ENCODE measurements at places on chromosomes 3 and 15.
A peak's percentile ranks its signal among the peaks of the same experiment; 100 is the strongest.

GRCh38 chr3:58544541-58544940 is 7.6 kb upstream of the ACOX2 start:
- DNase-seq: no peak

DNA sequence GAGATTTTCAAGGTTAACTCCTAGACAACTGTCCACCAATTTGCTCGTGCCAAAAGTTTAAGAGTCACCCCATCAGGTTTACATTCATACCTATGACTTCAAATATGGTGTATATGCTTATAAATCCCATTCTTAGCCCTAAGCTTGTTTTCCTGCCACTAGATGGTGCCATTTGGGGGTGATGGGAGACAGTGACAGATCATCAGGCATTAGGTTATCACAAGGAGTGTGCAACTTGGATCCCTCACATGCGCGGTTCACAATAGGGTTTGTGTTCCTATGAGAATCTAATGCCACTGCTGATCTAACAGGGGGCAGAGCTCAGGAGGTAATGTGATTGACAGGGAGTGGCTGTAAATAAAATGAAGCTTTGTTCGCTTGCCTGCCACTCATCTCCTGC is 182.7 kb downstream of the CNTN6 start:
- DNase-seq: peak; percentile 1

DNA sequence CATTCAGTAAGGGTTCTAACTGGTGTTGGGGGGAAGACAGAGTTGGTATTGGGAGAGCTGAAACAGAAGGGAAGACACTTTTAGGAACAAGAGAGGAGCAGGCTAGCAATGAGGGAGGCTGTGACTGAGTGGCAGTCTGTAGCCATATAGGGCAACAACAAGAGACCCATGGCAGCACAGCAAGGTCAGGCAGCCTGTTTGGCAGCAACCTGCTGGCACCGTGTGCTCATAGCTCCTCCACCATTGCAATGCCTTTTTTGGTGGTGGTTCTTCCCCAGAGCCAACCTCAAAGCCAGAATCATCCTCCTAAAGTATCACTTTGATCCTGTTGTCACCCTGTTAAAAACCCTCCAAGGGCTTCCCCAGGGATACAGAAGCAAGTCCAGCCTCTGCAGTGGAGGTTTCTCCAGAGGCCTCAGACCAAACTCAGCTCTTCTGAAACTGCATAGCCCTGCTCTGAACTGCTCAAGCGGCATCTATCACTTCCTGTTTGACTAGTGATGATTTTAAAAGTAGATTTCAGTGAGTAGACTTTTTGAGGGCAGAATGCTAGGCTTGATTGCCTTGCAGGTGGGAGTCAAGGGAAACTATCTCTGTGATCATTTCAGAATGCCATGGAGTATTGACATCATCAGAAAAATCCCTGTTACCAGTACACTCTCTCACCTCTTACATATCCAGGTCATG is 176.9 kb downstream of the STAC start:
- DNase-seq: no peak

DNA sequence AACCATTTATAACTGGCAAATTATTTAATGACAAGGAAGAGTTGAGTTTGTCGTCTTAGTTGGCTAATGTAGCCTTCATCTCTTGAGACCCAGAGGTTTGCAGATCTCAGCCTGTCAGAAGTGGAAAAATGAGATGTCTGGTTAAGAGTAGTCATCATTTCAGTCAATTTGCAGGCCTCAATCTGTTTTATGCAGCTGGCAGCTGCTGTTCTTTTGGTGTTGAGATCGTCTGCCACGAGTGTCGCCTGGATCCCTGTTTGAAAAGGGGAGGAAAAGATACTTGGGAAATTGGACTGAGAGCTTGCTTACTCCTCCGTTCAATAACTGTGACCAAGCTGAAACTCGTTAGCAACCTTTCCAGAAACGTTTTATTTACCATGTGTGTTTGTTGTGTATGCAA is 2.3 kb downstream of the PHLDB2 start:
- DNase-seq: peak; percentile 43

- no peak for DNase-seq
Measured at GRCh38 chr3:122076491-122077292, 21.5 kb downstream of the CD86 start.

DNA sequence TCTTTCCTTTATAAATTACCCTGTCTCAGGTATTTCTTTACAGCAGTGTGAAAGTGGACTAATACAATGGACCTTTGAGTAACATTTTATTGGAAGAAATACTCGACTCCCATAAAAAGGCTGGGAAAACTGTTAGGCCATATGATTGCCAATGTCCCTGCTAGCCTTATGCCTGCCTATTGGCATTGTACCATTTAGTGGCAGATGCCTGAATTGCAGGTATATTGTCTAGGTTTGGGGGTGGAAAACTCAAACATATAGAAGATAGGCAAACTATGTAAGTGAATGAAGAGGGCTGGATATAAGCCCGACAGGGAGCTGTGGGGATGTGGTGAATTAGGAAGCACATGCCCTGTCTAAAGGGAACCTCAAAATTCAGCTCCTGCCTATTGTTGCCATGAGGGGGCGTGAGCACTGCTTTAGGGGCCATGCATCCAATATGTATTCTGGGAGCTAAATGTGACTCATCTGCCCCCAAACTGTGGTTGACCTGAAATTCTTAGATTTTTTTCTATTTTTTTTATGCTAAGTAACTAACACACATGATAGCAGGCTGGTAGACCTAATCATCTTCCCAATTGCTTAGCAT is 65.2 kb upstream of the TRA2B start:
- peak; percentile 32 for DNase-seq

DNA sequence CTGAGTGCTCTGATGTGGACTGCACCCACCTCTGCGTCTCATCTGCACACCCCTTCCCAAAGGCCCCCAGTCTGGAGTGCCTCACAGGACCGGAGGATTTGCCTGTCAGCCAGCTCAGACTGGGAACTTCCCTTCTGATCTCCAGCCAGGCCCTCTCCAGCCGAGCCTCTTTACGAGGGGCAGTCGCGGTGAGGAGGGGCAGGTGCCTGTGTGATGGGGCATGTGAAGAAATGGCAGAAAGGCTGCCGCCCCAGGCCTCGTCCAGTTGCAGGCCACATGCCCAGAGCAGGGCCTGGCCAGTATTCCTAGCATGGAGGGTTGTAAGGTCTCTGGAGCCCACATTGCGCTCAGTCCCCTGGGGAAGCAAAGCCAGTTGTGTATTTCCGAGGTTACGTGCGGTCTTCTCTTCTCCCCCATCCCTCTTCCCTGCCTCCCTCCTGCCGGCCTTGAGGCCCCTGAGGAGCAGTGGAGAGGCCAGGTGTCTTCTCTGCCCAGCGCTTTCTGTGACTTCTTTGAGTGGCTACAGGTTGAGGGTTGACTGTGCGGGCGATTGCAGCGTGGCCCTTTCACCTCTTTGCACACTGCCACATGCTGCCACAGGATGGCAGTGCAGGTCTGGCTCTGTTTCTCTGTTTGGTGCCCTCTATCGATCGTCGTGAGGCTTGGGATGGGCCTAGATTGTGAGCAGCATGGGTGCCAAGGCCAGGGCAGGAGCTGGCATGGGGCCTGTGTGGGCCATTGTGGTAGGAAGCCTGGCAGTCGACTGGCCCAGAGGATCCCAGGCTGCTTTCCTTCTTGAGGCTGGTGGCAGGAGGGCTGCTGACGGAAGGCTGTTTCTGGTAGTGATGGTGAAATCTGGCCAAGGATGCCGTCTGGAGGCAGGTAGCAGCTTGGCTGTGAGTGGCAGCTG is 5.3 kb downstream of the CLK3 start:
- DNase-seq: peak; percentile 85

DNA sequence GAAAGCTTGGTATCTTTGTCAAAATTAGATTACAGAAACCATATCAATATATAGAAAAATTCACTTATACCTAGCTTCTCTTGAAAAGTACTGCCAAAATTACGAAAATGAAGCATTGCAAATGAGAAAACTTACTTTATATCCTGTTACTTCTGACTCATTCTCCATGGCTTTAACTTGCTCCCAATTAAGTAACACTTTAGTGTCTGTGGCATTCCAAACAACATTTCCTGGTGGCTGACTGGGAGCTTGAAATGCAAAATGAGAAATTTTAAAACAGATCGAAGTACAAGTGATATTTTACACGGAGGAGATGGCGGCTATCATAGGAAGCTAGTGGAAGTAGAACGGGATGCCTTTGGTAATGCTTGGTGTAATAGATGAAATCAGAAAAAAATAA is 347.3 kb downstream of the CNTN3 start:
- DNase-seq: peak; percentile 51

GRCh38 chr3:75295013-75295412 is 369.1 kb upstream of the FRG2C start:
- no peak for DNase-seq

DNA sequence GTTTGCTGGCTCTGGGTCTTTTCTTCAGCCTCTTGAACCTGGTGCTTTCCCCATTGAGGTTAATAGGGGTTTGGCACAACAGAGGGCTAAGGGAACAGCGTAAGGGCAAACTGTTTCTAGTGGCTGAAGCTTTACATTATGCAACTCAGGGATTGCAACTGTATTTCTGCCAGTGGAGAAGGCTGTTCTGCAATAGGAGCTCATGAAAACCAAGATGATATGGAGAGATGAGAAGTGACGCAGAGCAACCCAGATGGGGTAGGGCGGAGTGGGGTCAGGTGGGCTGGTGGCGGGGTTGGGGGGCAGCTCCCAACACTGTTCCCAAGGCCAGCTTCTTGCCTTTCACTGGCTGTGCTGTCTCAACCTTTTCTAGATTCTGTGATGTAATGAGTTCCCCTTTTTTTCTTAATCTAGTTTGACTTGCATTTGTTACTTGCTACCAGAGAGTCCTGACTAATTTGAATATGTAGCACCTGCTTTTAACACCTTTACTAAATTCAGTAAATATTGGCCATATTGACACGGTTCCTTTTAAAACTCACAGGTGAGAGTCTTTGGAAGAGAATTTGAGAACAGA is 7.2 kb downstream of the GXYLT2 start:
- no peak for DNase-seq

- DNase-seq: peak; percentile 56
Measured at GRCh38 chr3:197494366-197495058, 61.3 kb downstream of the BDH1 start.

GRCh38 chr3:17969985-17970568 is 227.6 kb upstream of the TBC1D5 start:
- DNase-seq: no peak

GRCh38 chr3:120569222-120570057 is 26.7 kb upstream of the NDUFB4 start:
- no peak for DNase-seq
